ENCODE measurements at places on chromosomes 2 and 18.

DNA sequence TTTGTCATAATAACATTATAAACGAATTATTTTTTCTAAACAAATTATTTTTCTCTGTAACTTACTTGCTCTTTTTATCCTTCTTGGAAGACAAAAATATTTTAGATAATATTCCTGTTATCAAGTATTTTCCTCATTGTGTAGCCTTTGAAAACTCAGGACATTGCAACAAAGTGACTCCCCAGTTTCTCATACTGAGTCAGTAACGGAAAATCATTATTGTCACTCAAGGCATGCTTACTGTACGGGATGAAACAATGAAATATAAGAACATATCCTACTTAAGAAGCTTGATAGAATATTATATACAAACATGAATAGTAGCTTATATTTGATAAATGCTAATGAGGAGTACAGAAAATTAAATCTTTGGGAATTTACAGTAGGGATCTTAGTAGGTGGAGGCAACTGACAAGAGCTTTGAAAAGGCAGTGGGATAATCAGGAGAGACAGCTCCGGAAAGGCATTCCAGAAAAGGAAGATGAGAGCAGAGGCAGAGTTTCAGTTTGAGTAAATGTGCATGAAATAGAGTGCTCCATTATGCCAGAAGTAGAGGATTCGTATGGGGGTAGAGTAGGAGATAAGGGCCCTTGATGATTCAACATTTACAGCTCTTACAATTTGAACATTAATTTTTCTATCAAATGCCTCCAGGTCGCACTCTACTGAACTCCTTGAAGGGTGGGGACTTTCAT, 14.0 kb upstream of the YES1 start:
- DNase-seq, result no peak

DNA sequence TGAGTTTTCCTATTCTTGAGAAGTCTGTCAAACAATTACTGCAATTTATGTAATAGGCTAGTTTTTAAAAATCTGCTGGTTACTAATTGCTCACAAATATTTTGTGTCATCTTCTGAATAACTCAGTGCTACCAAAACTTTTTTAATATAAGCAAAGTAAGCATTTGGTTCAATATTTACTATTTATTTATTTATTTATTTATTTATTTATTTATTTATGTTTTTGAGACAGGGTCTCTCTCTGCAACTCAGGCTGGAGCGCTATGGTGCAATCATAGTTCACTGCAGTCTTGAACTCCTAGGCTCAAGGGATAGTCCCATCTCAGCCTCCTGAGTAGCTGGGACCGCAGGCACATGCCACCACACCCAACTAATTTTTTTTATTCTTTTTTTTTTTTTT, 60.4 kb upstream of the CDH20 start:
- DNase-seq, result no peak

- DNase-seq, result no peak
These were observed 951.7 kb upstream of the CNTNAP5 start for GRCh38 chr2:123073371-123073770.

GRCh38 chr2:69272803-69273471, 114.1 kb downstream of the GFPT1 start:
- DNase-seq, result no peak

GRCh38 chr18:79910563-79911343, 40.7 kb downstream of the SLC66A2 start:
- no peak for DNase-seq

GRCh38 chr2:200021449-200022114, 66.2 kb downstream of the MAIP1 start:
- no peak for DNase-seq

Measured in heart right ventricle (tissue), 16 donors.